ENCODE measurements at places on chromosomes 5 and 9. TPM values are rescaled to one million over a fixed set of nuclear protein-coding genes. Genes with fewer than 3 reads are reported as not detected.
A peak's percentile ranks its signal among the peaks of the same experiment; 100 is the strongest.

DNA sequence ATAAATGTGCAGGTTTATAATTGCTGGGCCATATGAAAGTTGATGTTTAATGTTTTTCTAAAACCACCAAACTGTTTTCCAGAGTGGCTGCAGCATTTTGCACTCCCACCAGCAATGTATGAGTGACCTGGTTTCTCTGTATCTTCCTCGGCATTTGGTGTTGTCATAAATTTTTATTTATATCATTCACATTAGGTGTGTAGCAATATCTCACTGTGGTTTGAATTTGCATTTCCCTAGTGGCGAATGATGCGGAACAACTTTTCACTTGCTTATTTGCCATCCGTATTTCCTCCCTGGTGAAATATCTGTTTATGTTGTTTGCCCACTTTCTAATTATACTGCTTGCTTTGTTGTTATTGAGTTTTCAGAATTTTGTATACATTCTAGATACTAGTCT lies 295.7 kb upstream of the TUT7 start:
- no peak for DNase-seq

- peak; percentile 35 for DNase-seq
Observed at GRCh38 chr5:146919304-146919703, 40.7 kb upstream of the PPP2R2B start.

DNA sequence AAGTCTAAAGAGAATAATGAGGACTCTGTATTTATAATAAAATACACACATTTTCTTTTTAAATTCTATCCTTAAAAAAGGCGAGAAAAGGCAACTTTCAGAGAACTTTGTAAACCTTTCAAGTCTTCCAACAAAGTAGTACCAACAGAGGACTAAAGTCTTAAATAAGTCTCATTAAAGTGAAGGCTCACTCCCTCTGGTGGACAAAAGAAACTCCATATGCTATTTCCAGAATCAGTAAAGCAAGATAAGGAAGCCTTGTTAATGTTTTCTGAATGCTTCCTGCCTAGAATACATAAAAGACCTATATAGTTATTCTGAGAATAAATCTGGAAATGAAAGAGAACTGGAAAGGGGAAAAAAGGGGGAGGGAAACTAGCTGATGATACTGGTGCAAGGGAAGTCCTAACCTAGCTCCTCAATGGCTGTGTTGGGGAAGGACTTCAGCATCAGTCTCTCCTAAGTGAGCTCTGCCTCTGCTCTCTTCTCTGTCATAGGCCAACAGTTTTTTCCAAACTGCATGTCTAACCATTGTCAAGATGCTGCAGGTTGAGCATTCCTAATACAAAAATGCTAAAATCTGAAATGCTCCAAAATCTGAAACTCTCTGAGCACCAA lies 7.2 kb downstream of the HMGCS1 start:
- no peak for DNase-seq

- no peak for DNase-seq
Observed at GRCh38 chr9:78407636-78408312, 110.8 kb downstream of the PSAT1 start.

DNA sequence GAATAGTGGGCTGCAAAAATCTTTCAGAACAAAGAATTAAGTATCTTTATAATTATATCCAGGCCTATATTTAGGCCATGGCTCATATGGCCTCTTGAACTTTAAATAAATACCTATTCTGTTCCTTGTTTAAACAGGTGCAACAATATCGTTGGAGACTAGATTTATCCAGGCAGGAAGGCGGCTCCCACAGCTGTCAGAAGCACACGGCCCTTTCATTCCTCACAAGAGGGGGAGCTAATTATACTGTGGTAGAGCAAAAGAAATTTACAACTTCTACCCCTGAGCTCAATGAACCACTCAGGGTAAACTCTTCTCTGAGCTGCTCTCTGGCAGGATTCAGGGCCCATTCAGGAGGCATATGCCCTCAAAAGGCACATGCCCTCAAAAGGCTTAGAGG lies 31.3 kb downstream of the TMEM174 start:
- no peak for DNase-seq

DNA sequence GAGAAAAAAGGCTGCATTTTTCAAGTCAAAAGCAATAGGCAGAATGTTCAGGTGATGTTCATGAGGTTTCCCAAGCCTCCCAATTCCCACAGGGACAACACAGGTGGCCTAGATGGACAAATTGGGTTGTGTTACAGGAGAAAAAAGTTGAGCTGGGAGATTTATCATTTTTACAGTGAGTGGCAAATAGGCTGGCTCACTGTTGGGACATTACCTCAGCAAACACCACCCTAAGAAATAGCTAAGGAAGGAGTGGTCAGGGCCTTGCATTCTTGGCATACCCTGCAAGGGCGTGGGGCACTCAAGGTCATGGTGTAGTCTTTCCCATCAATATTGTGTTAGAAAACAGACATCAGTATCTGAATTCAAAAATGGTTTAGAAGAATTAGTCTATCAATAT lies 23.3 kb upstream of the CPLANE1 start:
- no peak for DNase-seq

- DNase-seq: no peak
Observed at GRCh38 chr5:71732011-71732410, 12.9 kb downstream of the CARTPT start.

DNA sequence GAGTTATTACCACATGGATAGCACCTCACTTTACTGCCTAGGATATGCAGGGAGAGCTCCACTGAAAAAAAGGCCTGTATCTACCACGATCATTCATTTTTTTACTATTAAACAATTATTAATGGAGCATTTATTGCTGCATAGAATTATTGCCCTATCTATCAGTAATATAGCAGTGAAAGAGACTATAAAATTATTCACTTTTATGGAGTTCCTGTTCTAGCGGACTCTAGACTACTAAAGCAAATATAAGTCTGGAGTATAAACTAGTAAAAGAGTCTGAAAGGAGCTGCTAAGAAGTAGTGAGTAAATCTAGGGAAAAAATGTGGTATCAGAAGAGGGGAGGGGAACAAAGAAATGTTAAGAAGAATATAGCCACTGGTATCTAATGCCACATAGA lies 150.4 kb upstream of the CYLC2 start:
- no peak for DNase-seq

GRCh38 chr9:82183181-82183860 lies 194.7 kb downstream of the SPATA31D1 start:
- no peak for DNase-seq

DNA sequence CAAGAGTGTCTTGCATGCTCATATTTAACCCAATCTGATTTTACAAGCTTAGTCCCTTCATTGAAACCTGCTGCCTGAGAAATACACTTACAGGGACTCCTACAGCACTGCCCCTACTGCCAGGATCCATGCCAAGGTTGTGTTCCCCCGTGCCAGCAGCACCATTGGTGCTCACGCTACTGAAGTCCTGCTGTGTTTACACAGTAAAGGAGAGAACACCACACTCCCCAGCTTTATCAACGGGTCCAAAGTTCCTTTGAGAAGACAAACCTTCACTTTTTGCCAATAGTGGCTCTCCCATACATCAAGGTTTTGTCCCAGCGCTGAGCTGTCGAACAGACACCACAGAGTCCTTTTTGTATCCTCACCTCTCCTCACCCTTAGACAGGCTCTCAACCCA lies 155.1 kb upstream of the WWC1 start:
- no peak for DNase-seq

- DNase-seq: no peak
Observed at GRCh38 chr9:36813154-36813553, 220.9 kb downstream of the PAX5 start.

- DNase-seq: no peak
Observed at GRCh38 chr5:173355561-173355960, 27.3 kb upstream of the STC2 start.

- no peak for DNase-seq
Observed at GRCh38 chr5:9207817-9208418, 338.0 kb downstream of the SEMA5A start.

DNA sequence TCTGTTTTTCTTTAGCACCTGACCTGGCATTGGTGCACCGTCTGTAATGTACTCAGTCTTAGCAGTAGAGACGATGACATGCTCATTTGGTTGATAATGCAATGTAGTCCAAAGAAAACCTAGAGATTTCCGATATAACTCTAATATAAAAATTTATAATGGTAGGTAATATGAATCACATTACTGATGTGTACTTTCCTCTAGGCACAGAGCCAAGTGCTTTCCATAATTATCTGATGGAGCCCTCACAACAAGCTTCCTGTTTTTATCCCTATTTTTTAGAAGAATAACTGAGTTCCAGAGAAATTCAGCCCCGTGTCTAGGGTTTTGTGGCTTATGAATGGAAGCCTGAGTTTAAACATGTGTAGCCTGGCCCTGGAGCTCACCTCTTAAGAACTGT lies 53.7 kb downstream of the KDM4C start:
- no peak for DNase-seq

DNA sequence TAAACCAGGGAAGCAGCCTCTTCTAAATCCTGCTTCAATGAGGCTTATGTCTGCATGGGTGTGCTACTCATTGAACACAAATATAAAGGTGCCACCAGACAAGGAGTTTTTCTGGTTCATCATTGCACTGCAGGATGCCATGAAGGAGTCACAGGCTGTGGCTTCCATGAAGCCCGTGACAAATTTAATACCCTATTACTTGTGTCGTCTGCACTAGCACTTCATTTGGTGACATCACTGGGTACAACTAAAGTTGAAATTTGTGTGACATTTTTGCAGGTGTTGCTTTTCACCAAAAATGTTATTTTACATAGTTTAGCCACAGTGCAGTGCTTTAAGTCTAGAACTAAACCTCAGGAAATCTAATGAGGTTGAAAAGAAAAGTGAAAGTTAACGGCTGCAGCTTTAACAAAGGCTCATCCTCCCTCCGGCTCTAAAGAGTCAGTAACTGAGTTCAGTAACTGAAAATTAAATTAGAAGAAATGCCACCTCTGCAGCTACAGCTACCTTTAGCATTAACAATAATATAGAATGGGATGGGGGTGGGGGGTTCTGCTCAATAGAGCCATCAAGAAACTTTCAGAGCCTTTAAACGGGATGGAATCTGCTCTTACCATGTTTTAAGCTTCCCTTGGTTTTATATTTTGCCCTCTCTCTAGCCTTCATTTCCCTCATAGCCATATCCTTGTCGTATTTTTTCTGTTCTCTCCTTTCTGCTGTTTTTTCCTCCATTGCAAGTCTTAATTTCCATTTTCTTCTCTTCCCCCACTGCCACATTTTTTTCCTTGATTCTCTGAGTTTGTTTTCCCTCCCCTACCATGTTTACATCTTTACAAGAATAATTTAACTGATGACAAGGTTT lies 233.8 kb upstream of the TMEM161B start:
- no peak for DNase-seq

DNA sequence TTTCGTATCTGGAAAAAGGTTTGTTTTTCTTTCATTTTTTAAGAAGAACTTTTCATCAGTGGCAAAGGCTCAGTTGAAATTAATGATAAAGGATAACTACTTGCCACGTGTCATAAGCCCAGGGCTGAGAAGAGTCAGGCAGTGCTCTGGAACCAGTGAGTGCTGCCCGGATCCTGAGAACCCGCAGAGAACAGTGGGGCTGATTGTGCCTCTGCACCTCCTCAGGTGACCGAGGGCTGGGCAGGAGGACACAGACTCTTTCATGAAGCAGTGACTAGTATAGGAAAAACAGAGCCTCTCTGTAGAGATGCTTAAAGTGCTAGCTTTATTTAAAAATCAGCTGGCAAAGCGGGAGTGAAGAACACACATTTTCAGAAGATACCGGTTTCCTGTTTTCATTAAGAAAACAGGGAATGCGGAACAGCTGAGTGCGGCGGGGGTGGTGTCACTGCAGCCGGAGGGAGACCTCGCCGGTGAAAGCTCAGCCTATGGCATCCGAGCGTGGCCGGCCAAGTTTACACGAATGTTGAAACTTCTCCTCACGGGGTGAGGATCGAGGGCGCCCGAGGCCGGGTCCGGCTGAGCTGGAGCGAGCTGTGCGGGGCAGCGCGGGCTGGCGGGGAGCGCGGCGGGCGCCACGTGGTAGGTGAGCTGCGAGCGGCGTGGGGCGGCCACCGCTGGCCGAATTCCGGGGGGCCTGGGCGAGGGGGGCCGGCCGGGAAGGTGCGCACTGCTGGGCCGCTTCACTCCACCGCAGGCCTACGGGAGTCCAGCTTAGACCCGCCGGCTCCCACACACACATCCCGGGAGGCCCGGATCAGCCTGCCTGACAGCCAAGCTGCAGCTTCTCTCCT lies 134.7 kb upstream of the DMRT1 start:
- peak; percentile 77 for DNase-seq

DNA sequence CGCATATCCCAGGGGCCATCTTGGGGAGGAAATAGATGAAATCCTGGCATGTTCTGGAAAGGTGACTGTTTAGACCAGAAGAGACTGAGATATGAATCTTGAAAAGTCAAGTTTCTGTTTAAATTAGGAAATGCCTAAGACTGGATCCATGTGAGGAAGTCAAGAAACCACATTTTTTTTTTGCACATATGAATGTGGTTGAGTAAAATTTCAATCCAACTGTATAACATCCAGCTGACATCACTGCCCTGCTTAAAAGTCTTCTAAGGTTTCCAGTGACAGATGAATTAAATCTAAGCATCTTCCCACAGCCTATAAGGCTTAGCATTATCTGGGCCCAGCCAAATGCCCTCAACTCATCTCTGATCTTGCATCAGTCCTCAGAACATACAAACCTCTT lies 47.7 kb upstream of the TCERG1 start:
- DNase-seq: no peak

- DNase-seq: no peak
Observed at GRCh38 chr5:43750809-43751208, 147.8 kb downstream of the NNT start.

DNA sequence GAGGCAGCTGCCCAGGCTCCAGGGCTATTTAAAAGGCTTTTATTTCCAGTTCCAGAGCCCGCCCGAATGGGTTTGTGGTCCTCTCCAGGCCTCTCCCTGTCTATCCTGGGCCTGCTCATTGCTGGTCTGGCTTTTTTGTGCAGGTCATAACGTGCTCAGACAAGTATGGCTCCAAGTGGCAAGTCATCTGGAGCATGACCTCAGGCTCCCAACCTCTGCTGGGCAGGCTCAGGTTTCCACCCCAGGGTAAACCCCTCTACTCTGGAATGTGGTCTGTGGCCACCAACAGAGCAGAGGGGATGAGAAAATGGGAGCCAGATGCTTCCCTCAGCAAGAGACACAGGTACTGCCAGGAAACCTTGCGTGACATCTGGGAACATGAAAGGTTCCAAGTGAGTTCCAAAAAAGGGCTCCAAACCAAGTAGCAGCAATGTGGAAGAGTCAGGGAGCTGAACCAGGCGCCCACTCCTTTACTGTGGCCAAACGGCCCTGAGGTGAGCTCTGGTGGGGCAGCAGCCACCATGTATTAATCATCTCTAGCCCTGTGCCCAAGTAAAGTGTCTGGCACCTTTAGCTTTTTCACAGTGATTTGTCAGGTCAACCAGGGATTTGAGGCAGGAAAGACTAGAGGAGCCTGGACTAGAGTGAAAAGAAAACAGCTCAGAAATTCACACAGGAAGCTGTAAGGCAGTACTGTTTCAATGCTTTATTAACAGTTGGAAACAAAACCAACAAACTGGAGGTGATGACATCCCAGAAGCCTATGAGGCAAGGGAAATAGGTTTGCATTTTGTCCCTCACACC lies 25.7 kb downstream of the PCDHGC5 start:
- peak; percentile 88 for DNase-seq

GRCh38 chr5:81424728-81425127 lies 30.8 kb upstream of the ACOT12 start:
- no peak for DNase-seq

The IFT74 gene
- 11.3 TPM for total RNA-seq

The SOHLH1 gene
- total RNA-seq: not detected

The PCBD2 gene
- 8.5 TPM for total RNA-seq

The GNAQ gene
- total RNA-seq: 24.8 TPM

The ICE1 gene
- total RNA-seq: 20.3 TPM

The SCGB3A1 gene
- not detected for total RNA-seq

The CYLC2 gene
- not detected for total RNA-seq

The PCDHA1 gene
- not detected for total RNA-seq

The TSC1 gene
- total RNA-seq: 39.0 TPM

The NEURL1B gene
- 4.7 TPM for total RNA-seq

The PTBP3 gene
- total RNA-seq: 57.5 TPM

The CENPP gene
- total RNA-seq: 10.3 TPM

The COL15A1 gene
- total RNA-seq: not detected

Measured in H7 (cell line).